ENCODE measurements at places on chromosomes 1 and 21. TPM values are rescaled to one million over a fixed set of nuclear protein-coding genes. Genes with fewer than 3 reads are reported as not detected.
A peak's percentile ranks its signal among the peaks of the same experiment; 100 is the strongest.

NBL1 gene
- total RNA-seq = 33.7 TPM

RRP1B gene
- total RNA-seq = 9.7 TPM

GJB5 gene
- total RNA-seq = not detected

COP1 gene
- total RNA-seq = 24.0 TPM

DNA sequence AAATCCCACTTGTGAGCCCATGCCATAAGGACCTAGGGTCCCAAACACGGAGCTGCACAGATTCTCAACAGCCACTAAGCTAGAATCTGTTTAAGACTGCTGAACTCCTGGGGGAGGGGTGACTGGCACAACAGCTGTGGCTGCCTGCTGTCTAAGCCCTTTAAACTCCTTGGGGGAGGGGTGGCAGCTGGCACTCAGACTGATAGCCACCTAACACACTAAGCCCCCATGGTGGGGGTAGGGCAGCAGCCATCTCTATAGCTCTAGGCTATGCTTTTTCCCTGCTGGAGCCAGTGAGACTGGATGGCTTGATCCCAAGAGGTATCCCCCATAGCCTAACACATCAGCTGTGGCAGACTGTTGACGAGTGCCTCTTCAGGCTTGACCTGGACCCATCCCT is 73.3 kb upstream of the FMO3 start:
- no peak overlapping the region for H3K4me3 ChIP-seq
- no peaks in the 10 kb centered on the region for H3K36me3 ChIP-seq
- DNase-seq = no peak
- no peaks in the 10 kb centered on the region for H3K27me3 ChIP-seq

DNA sequence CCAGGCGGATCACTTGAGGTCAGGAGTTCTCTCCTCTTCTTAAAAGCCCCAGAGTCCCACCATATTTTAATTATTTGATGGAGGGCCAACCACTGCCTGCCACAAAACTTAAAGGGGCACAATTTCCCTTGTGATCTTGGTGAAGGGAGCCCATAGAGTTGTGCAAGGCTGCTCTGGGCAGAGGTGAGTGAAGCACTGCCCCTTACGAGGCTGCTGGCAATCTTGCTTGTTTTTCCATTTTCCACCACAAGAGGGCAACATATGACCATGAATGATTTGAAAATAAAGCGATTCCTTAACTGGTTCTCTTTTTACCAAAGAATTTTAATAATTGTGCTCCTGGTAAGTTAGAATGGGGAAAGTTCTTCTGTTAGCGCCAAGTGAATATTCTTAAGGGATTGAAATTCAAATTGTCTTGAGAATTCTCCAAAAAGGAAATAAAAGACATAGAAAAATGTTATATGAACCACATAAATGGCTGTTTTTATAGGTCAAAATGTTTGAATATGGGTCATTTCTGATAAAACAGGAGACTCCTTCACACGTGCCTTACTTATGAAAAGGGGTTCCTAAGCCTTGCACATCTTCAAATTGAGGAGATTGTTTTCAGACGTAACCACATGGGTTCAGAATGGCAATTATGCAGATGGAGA is 22.7 kb downstream of the PGM1 start:
- peaks cover 3% of the 10 kb centered on the region for H3K4me1 ChIP-seq
- H3K27ac ChIP-seq = no peak overlapping the region
- no peak overlapping the region for H3K4me3 ChIP-seq
- no peaks in the 10 kb centered on the region for H3K27me3 ChIP-seq
- DNase-seq = peak; percentile 60
- no peaks in the 10 kb centered on the region for H3K36me3 ChIP-seq

GRCh38 chr1:231553320-231553719 is 24.9 kb downstream of the TSNAX start:
- no peak for DNase-seq
- no peak overlapping the region for H3K27ac ChIP-seq
- H3K4me1 ChIP-seq = peaks cover 9% of the 10 kb centered on the region

GRCh38 chr1:17816511-17816910 is 61.4 kb downstream of the ACTL8 start:
- peaks cover 4% of the 10 kb centered on the region for H3K27me3 ChIP-seq
- H3K4me3 ChIP-seq = no peak overlapping the region
- no peak for DNase-seq
- H3K4me1 ChIP-seq = no peaks in the 10 kb centered on the region
- H3K36me3 ChIP-seq = no peaks in the 10 kb centered on the region

DNA sequence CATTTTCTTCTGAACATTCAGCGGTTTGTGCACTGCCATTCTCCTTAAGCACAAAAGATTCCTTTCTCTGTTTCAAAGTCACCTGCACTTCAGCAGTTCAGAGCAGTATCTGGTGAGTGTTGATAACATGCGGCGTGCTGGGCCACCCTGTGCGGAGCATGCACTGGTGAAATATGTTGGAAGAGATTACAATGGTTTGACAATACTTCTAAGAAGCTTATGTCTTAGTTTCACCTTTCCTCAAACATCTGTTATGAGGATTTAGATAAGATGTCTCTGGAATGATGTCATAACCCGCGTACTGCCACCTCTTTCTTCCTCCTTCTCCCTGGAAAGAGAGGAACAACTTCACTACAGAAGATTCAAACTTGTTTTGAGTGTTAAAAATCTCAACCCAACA is 650.3 kb downstream of the AJAP1 start:
- no peak overlapping the region for H3K4me3 ChIP-seq
- H3K27me3 ChIP-seq = no peaks in the 10 kb centered on the region
- H3K27ac ChIP-seq = no peak overlapping the region
- H3K4me1 ChIP-seq = no peaks in the 10 kb centered on the region
- no peaks in the 10 kb centered on the region for H3K36me3 ChIP-seq
- no peak for DNase-seq

DNA sequence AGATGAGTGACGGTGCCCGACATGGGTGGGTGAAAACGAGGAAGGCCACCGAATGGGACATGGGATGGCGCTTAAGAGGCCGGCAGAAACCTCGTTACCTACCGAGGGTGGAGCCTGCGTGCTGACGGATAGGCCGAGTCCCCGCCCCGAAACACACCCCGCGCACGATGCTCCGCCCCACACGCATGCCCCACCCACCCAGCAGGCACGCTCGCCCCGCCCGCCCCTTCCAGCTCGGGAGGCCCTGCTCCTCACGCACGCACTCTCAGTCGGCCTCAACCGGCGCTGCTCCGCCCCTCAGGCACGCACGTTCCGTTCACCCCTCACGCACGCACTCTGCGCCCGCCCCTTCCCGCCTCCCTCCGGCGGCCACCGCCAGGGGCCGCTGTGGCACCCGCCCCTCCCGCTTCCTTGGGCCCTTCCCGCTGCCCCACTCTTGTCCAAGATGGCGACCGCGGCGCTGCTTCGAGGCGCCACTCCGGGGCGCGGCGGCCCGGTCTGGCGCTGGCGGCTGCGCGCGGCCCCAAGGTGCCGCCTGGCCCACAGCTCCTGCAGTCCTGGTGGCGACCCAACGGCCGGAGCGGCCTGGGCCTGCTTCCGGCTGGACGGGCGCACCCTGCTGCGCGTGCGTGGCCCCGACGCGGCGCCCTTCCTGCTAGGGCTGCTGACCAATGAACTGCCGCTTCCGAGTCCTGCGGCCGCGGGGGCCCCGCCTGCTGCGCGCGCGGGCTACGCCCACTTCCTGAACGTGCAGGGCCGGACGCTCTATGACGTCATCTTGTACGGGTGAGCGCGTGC is at the start of gene IBA57:
TSS of gene IBA57 (plus strand) at position 433 of the 798 bp plus-strand sequence. CDS start at position 446, 13 bp downstream.
- DNase-seq = peak; percentile 100
- H3K36me3 ChIP-seq = no peaks in the 10 kb centered on the region
- peak within 1 kb of the TSS; percentile 74 for H3K4me3 ChIP-seq
- peaks cover 7% of the 10 kb centered on the region for H3K27me3 ChIP-seq
- H3K4me1 ChIP-seq = peaks cover 59% of the 10 kb centered on the region
- H3K27ac ChIP-seq = peak within 1 kb of the TSS; percentile 99

- no peak overlapping the region for H3K4me3 ChIP-seq
- no peak for DNase-seq
- H3K36me3 ChIP-seq = no peaks in the 10 kb centered on the region
- no peaks in the 10 kb centered on the region for H3K27me3 ChIP-seq
These were observed 26.4 kb downstream of the LDLRAP1 start for GRCh38 chr1:25569597-25570396.

- no peaks in the 10 kb centered on the region for H3K4me1 ChIP-seq
- no peak for DNase-seq
- H3K4me3 ChIP-seq = no peak overlapping the region
- H3K27ac ChIP-seq = no peak overlapping the region
- H3K27me3 ChIP-seq = no peaks in the 10 kb centered on the region
- H3K36me3 ChIP-seq = no peaks in the 10 kb centered on the region
These were observed 8.2 kb upstream of the AZIN2 start for GRCh38 chr1:33072707-33073106.

GRCh38 chr1:18174037-18174436 is 66.4 kb downstream of the IGSF21 start:
- no peaks in the 10 kb centered on the region for H3K4me1 ChIP-seq
- peaks cover 49% of the 10 kb centered on the region for H3K27me3 ChIP-seq
- H3K36me3 ChIP-seq = no peaks in the 10 kb centered on the region
- H3K4me3 ChIP-seq = no peak overlapping the region
- no peak for DNase-seq

All from heart right ventricle (tissue), 16 donors.